ENCODE measurements at places on chromosomes 16 and 17.
A peak's percentile ranks its signal among the peaks of the same experiment; 100 is the strongest.

GRCh38 chr17:48299760-48300159 is 130.3 kb downstream of the SKAP1 start:
- no peak for DNase-seq

DNA sequence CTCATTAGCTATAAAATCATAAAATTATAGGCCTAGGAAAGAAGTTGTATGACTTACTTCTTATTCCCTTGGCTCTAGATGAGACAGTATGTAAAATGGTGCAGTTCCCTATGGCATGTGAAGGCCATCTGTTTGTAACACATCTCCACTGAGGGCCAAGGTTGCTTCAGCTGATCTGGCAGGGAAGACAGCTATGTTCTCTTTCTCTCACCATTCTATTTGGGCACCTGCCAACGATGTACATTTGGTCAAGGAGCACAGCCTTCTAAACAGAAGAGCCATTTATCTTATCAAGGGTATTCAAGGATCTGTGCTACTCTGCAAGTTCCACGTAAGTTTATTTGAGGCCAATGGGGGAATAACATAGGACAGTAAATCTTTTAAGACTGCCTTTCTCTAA is 129.8 kb upstream of the TOM1L1 start:
- DNase-seq: no peak

DNA sequence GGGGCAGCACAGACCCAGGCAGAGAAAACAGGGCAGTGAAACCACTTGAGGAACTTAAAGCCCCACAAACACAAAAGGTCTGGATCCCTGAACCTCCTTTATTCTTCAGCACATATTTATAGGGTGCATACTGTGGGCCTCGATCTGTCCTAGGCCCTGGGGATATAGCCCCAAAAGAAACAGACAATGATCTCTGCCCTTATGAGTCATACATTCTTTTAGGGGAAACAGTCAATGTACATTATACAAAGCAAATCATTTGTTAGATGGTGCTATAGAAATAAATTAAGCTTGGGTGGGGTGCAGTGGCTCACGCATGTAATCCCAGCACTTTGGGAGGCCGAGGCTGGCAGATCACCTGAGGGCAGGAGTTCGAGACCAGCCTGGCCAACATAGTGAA is 10.0 kb upstream of the HES7 start:
- DNase-seq: no peak

DNA sequence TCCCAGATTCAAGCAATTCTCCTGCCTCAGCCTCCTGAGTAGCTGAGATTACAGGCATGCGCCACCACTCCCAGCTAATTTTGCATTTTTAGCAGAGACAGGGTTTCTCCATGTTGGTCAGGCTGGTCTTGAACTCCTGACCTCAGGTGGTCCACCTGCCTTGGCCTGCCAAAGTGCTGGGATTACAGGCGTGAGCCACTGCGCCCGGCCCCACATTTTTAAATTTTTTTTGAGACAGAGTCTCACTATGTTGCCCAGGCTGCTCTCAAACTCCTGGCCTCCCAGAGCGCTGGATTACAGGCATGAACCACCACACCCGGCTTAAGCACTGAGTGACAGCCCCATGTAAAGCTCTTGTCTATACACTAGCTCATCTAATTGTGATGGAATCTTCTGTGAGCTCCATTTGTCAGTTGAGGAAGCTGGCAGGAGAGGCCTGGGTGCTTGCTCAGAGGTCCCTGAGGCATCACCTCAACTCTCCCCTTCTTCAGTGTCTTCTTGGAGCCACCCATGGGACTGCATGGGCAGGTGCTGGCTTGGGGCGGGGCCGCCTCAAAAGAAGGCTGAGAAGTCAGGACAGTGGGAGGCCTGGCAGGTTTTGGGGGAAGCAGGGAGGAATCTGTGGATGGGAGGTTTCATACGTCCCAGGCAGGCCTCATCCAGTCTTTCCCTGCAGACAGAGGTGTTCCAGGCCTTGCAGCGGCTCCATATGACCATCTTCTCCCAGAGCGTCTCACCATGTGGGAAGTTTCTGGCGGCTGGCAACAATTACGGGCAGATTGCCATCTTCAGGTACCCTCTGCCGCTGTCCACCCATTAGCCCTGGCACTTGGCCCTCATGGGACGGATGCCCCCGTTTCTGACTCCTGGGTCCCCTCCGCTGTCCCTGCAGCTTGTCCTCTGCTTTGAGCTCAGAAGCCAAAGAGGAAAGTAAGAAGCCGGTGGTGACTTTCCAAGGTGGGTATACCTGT is 1.5 kb downstream of the THOC6 start:
- no peak for DNase-seq

DNA sequence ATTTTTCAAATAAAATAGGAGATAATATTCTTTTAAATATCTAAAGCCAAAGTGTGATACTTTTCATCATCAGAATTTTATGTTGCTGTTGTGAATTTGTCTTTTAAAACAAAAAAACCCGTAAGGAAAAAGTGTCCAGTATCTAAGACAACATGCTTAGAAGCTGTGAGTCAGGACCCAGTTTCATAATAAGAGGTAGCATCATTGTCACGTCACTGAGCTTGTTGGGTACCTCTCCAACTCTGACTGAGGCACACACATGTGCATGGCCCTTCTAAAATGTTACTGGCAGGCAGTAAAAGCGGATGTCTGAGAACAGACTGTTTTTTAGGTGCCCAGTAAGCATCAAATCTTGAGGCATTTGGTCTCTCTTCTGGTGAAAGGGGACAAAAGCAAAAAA is 2.5 kb downstream of the CIAPIN1 start:
- no peak for DNase-seq

GRCh38 chr16:85183564-85183963 is 71.3 kb upstream of the CIBAR2 start:
- no peak for DNase-seq

- DNase-seq: no peak
Observed at GRCh38 chr16:15981382-15981781, 32.0 kb downstream of the ABCC1 start.

DNA sequence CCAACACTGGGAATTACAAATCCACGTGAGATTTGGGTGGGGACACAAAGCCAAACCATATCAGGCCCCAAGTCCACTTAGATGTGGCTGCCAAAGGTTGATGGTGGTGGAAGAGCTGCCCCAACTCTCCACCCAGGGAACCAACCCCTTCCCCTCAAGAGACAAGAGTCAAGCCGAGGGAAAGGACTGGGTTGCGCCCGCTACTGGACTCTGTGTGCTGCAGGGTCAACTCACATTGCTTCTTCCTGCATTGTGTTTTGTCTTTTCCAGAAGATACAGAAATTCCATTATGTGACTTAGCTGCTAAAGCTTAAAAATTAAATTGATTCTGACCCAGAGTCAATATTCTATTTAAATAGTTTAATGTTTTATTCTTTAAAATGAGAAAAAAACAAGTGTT is 58.5 kb downstream of the ADAMTS18 start:
- no peak for DNase-seq

DNA sequence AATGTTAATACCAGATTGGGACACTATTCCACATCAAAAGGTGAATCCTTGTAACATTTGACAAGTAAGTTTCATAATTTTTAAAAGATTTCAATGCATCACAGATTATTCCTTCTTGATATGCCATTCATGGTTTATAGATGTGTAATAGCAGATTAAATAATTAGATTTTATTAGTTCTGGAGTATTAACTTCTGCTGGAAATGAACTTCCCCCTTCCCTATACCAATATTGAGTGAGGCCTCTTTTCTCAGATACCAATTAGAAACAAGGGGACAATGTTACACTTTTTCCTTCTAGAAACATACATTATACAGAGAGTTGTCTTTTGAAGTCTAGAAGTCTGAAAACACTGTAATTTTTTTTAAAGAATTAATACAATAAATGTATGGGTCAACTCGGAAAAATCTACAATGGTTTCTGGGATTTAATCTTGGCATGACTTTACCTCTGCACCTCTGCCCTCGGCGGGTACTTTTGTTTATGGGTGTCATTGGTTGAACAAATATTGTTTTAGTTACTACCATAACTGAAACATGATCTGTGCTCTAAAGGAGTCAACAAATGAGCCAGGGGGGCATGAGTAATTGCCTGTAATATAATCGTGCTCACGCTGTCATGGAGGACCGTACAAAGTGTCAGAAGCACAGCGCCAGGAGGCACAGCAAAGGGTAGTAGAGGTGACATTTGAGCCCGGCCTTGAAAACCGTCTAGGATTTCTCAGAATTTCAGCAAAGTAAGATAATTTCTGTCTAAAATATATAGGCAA is 8.2 kb downstream of the LRRC37B start:
- DNase-seq: peak; percentile 69

GRCh38 chr17:12330456-12330855 is 309.8 kb downstream of the MAP2K4 start:
- DNase-seq: no peak

Data from SHP77 treated with DMSO at 0.1 percent for 48 hours (cell line).